ENCODE measurements at places on chromosomes 5 and 9.

GRCh38 chr5:55325621-55326020 lies 17.8 kb downstream of the MTREX start:
- no peak for DNase-seq

GRCh38 chr9:74173284-74173683 lies 323.9 kb upstream of the RORB start:
- no peak for DNase-seq

- DNase-seq, result peak; percentile 88
These were observed at the start of gene HACD4 for GRCh38 chr9:21031091-21031807. Gene HACD4, minus strand, starts transcription at chr9:21031640. Its CDS starts 50 bp downstream, at chr9:21031590.

GRCh38 chr9:6938447-6938846 lies 180.7 kb downstream of the KDM4C start:
- no peak for DNase-seq

GRCh38 chr9:116278326-116278725 lies 124.7 kb downstream of the PAPPA start:
- DNase-seq, result no peak

DNA sequence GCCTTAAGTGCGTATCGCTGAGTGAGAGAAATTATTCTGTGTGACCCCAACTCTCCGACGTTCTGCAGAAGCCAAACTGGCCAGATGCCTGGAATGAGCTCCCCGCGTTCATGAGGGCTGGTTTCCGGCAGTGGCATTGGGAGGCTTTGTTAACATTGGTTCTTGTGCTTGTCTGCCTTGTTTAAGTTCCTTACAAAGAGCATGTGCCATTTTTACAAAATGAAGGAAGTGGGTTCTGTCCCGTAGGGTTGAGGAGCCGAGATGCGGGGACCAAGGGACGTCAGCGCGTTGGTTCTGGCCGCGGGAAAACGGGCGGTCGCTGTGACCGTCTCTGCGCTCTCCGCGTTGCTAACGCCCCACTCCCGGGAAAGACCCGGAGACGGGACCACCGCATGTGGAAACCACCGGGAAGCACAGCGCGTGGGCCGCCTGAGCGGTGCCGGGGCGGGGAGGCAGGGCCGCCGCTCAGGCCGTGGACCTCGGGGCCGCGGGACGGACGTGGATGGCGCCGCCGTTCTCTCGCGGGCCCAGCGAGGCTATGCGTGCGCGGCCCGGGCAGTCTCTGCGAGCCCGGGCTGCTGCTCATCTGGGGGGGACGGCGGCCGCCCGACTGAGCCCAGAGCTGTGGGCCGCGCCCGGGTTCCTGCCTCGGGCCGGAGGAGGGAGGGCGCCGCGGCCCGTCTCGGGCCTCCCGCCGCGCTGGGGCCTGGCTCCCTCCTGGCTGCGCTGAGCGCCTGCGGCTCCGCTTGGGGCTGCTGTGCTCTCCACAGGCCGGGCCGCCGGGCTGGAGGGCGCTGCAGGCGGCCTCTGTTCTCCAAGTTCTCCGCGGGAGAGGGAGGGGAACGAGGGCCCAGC lies 13.4 kb downstream of the RABL6 start:
- DNase-seq, result no peak

- DNase-seq, result no peak
These were observed 523.1 kb downstream of the EFNA5 start for GRCh38 chr5:107147589-107147988.

DNA sequence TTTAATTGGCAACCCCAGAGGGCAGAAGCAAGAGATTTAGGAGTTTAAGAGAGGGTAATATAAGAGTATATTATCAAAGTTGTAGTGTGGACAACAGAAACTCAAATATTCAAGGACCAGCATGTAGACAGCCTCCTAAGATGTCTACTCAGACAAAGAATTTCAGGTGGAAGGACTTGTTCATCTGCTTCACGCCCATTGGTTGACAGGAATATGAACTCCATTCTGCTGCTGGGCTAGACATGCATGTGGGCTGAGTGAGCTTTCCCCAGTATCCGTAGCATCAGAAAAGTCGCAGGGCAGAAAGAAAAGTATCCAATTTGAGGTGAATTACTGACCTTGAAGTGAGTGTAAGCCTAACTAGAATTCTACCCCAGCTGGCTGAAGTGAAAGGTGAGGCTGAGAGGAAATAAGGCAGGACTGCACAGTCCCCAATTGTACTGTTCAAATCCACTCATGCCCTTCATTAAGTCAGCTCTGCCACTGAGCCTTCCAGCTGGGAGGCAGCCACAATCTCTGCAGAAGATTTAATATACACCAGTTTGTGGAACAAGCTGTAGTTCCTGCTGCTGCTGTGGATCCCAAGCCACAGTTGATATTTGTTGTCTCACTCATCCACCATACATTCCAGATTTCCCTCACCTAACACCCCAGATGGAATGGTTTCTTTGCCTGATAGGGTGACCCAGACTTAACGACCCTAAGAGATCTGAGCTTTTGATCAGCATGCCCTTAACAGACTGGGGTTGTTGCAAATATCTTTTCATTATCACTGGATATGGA lies 41.2 kb downstream of the PDCD1LG2 start:
- no peak for DNase-seq

- DNase-seq, result no peak
These were observed 9.6 kb upstream of the CCDC171 start for GRCh38 chr9:15543047-15543813.

DNA sequence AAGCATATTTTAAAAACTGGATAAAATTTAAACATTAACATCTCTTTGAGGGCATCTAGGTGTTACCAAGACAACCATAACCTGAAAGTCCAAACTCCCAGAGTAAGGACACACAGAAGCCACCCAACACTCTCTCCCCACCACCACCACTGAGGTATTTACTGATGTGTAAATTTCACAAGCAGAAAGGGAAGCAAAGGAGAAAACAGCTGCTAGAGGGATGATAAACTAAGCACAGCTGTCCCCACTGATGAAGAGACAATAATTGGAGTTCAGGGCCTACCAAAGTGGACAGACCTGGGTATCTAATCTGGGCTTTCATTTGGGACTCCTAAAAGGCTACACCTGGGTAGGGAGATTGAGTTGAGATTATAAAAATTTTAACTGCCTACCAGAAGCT lies 63.6 kb downstream of the FRMD3 start:
- DNase-seq, result no peak

- no peak for DNase-seq
These were observed 17.1 kb downstream of the RGS3 start for GRCh38 chr9:113480612-113481011.

GRCh38 chr9:104092875-104093600 lies 1.1 kb upstream of the SMC2 start:
- no peak for DNase-seq

DNA sequence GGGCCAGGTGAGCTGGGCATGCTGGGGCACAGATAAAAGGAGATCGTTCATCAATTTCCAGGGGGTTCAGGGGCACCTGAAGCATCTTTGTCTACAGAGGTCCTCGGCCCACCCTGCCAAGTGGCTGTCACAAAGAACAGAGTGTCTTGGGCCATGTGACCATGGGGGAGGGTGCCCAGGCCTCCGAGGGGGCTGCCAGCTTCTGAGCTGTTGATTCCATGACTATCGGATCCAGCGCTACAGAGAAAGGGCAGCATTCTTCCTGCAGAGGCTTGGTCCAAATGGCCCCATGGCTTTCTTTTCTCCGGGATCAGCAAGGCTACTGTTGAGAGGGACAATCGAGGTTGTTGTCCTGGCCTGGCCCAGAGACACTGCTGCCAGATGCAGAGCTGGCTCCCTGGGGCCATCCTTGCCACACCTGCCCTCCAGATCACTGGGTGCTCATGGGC lies 289.2 kb downstream of the ZSWIM6 start:
- DNase-seq, result no peak

- no peak for DNase-seq
These were observed 52.1 kb upstream of the CCNG1 start for GRCh38 chr5:163385271-163385670.

DNA sequence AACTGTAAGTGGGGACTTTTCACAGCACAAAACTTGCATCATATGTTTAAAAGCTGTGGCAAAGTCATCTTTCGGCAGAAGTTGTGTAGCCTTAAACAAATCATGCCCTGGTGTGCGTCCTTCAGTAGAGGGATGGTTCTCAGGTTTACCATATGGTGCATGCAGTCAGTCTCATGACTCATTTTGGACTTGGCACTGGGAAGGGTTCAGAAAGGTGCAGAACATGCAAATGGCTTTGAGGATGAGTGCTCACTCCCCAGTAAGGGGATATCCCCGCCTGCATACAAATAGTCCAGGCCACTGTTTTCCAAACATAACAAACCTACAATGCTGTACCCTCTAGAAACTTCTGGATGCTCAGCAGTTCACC lies 260.3 kb downstream of the NDUFS4 start:
- DNase-seq, result no peak

DNA sequence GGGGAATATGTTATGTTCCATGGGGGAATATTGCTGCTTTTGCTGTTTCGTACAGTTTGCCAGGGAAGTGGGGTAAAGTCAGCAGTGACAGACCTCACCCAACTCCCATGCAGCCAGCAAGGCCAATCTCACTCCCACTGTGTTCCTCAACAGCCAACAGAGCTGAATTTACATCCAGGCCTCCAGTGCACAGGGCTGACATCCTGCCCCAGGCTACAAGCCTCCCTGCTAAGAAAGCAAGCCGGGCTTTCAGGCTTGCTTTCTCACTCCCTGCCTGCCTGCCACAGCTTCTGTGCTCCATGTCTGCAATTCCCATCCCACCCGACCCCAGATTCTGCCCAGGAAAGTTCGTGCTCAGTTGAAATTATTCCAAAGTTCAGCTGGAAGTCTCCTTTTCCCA lies 25.5 kb upstream of the SNCAIP start:
- no peak for DNase-seq

GRCh38 chr9:34380034-34380510 lies 3.4 kb upstream of the MYORG start:
- no peak for DNase-seq

DNA sequence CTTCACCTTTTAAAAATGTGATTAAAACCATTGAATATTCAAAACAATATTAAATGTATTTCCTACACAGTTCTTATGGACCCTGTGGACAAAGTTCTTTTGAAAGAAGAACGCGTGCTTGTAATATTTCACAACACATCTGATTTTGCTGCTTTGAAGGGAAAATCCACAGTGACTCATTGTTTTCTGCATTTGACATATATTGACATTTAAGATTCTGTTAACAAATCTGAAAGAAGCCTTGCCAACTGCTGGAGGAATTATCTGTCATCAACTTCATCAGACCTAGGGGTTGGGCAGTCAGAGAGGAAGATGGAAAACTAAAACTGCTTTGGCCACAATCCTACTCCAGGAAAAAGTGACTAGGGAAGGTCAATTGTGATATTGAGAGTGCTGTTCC lies 56.9 kb upstream of the RASEF start:
- DNase-seq, result no peak

DNA sequence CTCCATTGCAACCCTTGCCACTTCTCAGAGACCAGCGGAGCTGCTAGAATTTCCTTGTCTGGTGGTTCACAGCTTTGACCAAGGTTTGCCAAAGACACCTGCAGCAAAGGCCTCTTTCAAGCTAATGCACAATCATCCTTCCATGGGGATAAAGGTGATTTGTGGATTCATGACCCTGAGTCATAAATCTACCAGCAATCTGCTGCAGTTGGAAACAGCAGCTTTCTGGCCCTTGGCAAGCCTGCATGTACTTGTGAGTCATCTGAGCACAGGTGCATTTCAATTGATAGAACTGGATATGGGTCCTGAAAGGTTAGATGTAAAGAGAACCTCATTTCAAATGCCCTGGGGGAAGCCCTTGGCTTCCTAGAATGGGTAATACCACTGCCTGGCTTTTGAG lies 21.6 kb upstream of the TCF7 start:
- no peak for DNase-seq

DNA sequence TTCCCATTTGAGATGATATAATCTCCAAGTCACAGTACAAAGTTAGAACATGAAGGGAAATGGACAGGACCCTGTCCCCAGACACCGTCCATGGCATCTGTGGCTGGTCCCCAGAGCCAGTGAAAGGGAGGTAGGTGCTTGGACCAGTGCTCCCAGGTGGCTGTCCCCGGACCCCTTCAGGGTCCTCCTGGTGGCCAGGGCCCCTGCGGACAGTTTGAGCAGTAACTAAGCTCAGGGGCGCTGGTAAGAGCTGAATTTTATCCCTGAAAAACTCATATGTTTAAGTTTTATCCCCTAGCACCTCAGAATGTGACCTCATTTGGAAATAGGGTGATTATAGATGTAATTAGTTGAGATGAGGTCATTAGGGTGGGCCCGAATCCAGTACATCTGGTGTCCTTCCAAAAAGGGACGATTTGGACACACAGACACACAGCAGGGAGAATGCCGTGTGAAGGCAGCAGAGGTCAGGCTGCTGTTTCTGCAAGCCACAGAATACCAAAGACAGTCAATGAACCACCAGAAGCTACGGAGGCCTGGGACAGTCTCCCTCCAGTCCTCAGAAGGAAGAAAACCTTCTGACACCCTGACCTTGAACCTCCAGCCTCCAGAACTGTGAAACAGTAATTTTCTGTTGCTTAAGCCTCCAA lies 185.0 kb downstream of the ATPSCKMT start:
- DNase-seq, result no peak

DNA sequence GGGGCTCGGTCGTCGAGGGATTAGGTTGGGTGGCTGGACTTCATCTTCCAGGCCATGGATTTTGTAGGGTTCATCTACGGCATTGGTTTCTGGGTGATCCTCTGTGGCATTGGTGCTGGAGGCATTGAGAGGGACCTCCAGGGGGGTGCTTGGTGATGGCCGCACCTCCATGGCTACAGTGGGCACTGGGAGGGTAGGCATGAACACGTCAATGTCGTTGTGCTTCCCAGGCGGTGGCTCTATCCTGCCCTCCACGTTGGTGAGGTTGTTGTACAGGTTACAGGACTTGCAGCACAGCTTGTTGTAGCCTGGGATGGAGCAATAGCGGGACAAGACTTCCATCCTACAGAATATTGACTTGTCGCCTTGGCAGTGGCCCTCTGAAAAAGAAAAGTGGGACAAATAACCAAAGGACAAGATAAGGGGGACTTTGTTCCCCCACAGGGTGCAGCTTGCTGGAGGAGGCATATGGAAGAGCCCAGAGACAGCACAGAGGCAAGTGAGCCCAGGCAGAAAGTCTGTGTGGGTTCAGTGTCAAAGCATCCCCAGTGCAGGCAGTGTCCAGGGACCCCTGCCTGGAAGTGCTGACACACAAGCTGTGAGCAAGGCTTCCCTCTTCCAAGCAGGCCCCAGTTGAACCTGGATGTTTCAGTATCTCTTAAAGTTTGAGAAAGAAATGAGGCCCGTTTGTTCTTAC lies 53.9 kb downstream of the ZNF354C start:
- DNase-seq, result no peak

All from T-helper 2 cell (primary cell).